ENCODE measurements at places on chromosomes 5 and 9. TPM values are rescaled to one million over a fixed set of nuclear protein-coding genes. Genes with fewer than 3 reads are reported as not detected.

DNA sequence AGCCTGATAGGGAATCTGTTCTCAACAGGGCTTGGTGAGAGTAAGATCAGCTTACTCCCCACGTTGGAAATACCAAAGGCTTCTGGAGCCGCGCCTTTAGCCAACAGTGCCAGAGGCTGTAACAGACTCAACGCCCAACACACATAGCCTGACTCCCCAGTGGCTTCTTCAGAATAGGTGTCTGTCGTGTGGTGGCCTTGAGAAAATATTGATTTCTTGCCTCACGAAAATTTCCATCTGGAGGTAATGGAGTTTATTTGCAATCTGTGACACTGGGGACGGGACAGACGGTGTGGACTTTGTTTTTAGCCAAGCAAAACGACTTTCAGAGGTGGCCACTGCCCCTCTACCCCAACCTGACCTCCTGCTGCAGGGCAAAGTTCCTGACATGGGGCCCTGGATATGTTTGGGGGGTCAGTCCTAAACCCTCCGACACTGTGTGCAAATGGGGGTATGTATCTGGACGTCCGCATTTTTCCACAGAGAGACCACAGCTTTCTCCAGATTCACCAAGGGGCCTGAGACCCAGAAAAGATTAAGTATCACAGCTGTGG, 189.3 kb downstream of the CDK5RAP2 start:
- no peak for DNase-seq

EXOSC2 gene
- 22.9 TPM for polyA plus RNA-seq

TLX3 gene
- not detected for polyA plus RNA-seq

DNA sequence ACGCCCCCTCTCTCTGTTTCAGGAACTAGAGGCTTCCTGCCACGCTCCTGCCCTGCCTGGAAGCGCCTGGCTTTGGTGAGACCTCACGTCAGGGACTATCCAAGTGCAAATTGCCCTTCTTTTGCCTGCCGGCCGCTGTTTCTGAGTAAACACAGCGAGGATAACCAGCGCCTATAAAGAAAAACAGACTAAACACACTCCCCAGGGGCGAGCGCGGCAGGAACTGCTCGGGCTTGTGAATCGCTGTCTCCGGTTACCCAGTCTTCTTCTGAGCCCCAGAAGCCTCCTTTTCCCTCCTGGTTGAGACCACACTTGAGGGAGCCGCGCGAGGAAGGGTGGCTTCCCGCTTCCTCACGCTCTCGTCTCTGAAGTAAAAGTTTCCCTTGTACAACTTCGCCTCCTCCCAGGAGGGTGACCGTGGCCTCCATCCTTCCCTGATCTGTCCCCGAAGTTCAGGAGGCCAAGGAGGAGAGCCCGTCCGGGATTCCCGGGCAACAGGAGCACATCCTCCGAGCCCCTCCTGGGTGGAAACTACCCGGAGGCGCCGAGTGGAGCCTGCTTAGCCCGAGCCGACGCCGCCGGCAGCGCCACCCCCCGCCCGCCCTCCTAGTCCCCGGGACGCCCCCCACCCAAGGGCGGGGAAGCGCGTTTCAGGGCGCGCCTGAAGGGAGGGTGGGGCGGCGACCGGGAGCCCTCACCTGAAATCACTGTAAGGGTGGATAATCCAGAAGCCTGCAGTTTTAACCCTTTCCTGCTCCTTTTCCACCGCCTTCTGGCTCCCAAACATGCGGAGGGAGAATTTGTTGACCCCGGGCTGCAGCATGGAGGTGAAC, 993 bp downstream of the HCN1 start:
- no peak for DNase-seq

SLC34A1 gene
- polyA plus RNA-seq, result not detected

GRCh38 chr5:83222906-83223305, 145.6 kb downstream of the XRCC4 start:
- DNase-seq, result no peak

PDLIM4 gene
- 43.4 TPM for polyA plus RNA-seq

GRCh38 chr5:9545136-9545991, 511 bp downstream of the SEMA5A start:
- DNase-seq, result no peak

DNA sequence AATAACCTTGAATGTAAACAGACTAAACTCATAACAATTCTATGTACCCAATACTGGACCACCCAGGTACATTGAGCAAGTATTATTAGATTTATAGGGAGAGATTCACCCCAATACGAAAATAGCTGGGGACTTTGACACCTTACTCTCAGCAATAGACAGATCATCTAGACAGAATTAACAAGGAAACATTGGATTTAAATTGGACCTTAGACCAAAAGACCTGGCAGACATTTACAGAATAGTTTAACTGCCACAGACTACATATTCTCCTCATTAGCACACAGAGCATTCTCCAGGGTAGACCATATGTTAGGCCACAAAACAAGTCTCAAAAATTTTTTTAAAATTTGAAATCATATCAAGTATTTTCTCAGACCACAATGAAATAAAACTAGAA, 397.4 kb downstream of the PIK3R1 start:
- DNase-seq, result no peak

SPINK1 gene
- polyA plus RNA-seq, result not detected

GRCh38 chr5:154117930-154118329, 72.6 kb upstream of the GALNT10 start:
- DNase-seq, result no peak

DNA sequence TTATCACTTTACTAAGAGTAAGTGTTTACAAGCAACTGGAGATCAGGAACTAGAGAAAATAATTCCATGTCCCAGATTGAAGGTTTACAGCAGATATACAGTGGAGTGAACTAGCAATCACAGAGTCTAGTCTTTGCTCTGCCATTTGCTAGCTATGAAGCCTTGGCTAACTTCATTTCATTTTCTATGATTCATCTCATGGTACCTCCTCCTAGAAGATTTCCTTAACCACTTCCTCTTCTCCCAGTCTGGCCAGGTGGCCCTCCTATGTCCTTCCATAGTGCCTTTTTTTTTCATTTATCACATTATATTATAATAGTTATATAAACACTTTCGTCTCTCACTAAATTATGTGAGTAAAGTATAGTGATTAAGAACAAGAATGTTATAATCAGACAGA, 52.1 kb downstream of the GRIA1 start:
- no peak for DNase-seq

DNA sequence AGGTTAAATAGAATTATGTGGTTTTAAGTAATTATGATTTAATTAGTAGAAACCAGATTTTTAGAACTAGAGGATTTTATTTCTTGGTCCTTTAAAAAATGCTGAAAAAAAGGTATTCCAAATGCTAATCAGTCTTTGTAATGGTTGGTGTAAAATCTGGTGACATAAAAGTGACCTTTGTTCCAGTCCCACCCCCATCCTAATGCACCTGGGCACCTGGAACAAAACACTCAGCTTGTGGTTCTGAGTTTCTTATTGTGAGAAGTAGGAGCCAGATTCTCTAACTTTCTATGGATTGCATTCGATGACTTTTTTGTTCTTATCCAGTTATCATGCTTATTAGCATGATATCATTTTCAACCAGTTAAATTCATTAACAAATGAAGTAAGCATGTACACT, 115.1 kb upstream of the CTNND2 start:
- no peak for DNase-seq

- no peak for DNase-seq
These were observed 56.0 kb upstream of the RARS1 start for GRCh38 chr5:168430296-168430695.

DNA sequence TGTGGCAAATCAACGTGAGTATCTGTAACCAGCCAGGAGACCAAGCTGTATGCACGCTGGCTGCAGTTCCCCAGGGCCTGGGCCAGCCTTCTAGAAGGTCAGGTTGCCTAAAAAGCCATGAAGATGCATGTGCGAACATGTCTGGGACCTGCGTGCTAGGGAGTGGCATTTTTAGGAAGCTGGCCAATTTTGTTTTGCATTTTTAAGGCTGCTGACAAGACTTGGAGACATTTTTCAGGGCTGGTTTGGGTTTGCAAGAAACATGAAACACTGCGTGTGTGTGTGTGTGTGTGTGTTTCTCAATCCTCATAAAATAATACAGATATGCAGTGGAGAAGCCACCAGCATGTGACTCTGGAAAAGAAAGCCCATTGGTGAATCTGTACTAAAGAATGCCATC, 5.1 kb downstream of the TGFBI start:
- no peak for DNase-seq

- DNase-seq, result no peak
These were observed 567.3 kb upstream of the KLF4 start for GRCh38 chr9:108056805-108057386.

GRCh38 chr5:126972062-126972895, 58.1 kb downstream of the MARCHF3 start:
- no peak for DNase-seq

KIF4B gene
- polyA plus RNA-seq, result not detected

UBE2QL1 gene
- not detected for polyA plus RNA-seq

DNA sequence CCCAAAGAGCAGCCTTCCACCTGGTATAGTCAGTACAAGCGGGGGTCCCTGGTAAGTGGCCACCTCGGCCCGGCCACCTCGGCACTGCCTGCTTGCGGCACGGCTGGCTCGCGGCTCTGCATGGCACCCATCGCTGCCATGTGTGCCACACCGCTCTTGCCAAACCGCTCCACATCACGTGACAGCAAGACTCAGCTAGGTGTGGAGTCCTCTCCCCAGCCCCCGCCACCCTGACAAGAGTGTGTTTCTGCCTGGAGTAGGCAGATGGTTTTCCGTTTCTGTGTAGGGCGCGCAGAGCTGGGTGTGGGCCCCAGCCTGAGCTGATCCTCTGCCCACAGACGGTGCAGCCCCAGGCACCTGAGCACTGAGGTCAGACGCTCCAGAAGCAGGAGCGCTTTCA, 50.5 kb upstream of the FCN2 start:
- no peak for DNase-seq

DNA sequence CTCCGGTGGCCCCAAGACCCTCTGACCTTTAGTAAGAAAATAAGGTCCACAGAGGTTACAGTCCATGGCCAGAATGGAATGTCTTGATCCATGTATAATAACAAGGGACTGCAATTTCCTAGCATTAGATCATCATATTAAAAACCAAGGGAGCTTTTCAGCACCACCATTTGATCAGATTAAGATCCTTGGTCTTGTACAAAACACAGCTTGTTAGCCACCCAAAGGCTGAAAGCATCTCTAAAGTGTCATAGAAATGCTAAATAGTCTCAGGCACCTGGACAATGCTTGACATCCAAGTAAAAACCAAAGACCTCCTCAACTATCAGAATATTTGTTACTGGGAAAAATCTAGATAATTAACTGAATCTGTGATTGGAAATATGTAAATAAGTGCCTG, 50.3 kb upstream of the VPS13A start:
- DNase-seq, result no peak

DNA sequence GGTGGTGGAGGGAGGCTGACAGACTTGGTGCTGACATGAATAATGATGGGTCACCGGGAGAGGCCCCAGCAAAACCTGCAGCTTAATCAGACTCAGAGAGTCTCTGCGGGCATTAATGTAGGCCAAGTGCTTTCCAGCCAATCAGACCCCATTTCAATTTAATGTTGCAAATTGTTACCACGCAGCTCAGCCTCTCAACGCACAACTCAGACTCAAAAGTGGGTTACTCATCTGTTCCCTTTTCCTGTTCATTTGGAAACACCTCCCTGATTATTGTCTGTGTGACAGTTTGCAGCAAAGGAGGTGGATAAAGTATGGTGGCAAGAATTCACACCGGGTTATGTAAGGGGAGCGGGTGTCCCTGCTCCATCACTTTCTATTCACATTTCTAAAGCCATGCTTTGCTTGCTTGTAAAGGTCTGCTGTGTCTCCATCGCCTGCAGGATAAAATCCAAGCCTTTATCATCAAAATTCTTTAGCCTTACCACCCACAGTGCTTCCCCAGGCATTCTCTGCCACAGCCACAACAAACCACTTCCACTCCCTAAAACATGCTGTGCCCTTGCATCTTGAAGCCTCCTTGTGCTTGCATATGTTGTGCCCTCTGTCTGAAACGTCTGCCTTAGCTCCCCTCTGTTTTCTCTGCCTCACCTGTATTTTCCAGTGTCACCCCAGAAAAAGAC, 156.5 kb downstream of the ASTN2 start:
- no peak for DNase-seq

DNA sequence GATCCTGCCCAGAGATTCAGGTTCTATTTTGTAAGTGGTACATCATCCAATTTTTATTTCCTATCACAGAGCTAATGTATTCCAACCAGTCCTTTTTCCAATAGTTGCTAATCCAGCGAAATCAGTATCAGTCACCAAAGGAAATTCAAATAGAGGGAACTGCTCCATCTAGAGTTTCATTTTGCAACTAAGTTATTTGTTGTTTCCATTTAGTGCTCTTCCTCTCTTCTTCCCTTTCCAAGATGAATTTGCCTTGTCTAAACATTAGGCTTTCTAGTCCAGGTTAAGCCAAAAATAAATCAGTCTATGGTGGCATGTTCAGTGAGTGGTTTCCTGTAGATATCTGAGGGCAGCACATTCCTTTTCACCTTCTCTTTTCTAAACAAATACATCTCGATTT, 79.8 kb upstream of the SPATA31D4 start:
- no peak for DNase-seq

CTXN3 gene
- not detected for polyA plus RNA-seq

IFNB1 gene
- polyA plus RNA-seq, result not detected

DNA sequence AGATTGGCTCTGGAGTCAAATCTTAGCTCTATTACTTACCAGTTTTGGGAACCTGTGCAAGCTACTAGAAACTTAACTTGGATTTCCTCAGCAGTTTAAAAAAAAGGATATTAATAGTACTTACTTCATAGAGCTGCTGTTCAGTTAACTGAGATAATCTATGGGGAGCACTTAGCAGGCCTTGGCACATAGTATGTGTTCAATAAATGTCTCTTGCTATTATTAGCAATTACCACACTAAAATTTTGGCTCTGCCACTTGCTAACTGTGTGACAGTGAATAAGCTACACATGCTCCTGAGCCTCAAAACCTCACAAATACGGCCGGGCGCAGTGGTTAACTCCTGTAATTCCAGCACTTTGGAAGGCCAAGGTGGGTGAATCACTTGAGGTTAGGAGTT, 55.9 kb downstream of the CDK5RAP2 start:
- DNase-seq, result no peak

TRAF1 gene
- 4.0 TPM for polyA plus RNA-seq

- no peak for DNase-seq
These were observed 138.4 kb upstream of the IER5L start for GRCh38 chr9:129316281-129317030.

- DNase-seq, result no peak
These were observed 8.5 kb downstream of the TNC start for GRCh38 chr9:115109486-115109885.

DNA sequence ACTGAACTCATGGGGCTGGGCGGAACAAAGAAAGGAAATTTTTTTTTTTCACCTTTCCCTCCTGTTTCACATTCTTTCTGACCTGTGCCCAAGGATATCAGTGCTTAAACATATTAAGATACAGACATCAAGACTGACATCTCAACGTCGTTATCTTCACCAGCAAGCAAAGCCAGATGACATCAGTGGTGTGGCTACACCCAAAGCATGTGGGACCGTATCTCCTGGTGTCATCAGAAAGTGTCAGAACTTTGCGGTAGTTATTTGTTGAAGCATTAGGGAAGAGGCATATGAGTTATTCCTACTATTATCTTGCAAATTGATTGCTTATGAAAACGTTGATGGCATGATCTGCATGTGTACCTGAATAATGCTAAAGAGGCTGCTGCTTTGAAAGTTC, 487.4 kb downstream of the TLE4 start:
- no peak for DNase-seq
